ENCODE measurements at places on chromosomes 5 and 9. TPM values are rescaled to one million over a fixed set of nuclear protein-coding genes. Genes with fewer than 3 reads are reported as not detected.

The SAPCD2 gene
- 28.6 TPM for total RNA-seq

The OR1J2 gene
- not detected for total RNA-seq

The TUSC1 gene
- 4.8 TPM for total RNA-seq

The SPZ1 gene
- not detected for total RNA-seq

The TLR4 gene
- total RNA-seq = 0.34 TPM

The BARHL1 gene
- total RNA-seq = not detected

The PCDHGA9 gene
- not detected for total RNA-seq

The JAKMIP2 gene
- total RNA-seq = not detected

The GABRA6 gene
- not detected for total RNA-seq

The ZNF354B gene
- 4.5 TPM for total RNA-seq

The ADAMTS16 gene
- 1.7 TPM for total RNA-seq

The ARL14EPL gene
- 0.07 TPM for total RNA-seq

The DNM1 gene
- total RNA-seq = 82.3 TPM

The MYOT gene
- not detected for total RNA-seq

The TLX3 gene
- total RNA-seq = not detected

The PLCXD3 gene
- 0.31 TPM for total RNA-seq

The C9 gene
- total RNA-seq = not detected

The PRUNE2 gene
- total RNA-seq = not detected

The LCN9 gene
- not detected for total RNA-seq

The OR4F3 gene
- not detected for total RNA-seq

The SUSD3 gene
- total RNA-seq = 0.62 TPM

The ACOT12 gene
- total RNA-seq = not detected

The EPB41L4B gene
- total RNA-seq = 9.5 TPM

The SHOC1 gene
- not detected for total RNA-seq

The ROR2 gene
- total RNA-seq = 2.9 TPM

The PCA3 gene
- not detected for total RNA-seq

The SIGMAR1 gene
- total RNA-seq = 198 TPM

The LTC4S gene
- total RNA-seq = not detected

The GABRA1 gene
- total RNA-seq = not detected
